ENCODE measurements at places on chromosomes 5 and 9.

DNA sequence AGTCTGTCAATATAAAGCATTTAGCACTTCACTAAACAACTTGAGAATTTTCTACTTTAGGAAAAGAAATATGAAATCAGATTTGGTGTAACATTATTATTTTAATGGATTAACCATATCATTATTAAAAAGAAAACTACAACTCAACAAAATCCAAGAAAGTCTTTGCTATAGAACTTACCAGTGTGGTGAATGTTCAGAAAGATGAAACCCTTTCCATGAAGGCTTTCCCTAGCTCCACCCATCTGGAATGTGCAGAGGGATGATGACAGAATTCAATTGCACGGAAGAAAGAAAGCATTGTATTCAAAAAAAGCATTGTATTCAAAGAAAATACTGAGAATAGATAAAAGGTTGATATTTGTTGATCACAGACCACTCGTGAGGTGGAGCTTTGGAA lies 328.6 kb upstream of the NUDT12 start:
- DNase-seq, result no peak

DNA sequence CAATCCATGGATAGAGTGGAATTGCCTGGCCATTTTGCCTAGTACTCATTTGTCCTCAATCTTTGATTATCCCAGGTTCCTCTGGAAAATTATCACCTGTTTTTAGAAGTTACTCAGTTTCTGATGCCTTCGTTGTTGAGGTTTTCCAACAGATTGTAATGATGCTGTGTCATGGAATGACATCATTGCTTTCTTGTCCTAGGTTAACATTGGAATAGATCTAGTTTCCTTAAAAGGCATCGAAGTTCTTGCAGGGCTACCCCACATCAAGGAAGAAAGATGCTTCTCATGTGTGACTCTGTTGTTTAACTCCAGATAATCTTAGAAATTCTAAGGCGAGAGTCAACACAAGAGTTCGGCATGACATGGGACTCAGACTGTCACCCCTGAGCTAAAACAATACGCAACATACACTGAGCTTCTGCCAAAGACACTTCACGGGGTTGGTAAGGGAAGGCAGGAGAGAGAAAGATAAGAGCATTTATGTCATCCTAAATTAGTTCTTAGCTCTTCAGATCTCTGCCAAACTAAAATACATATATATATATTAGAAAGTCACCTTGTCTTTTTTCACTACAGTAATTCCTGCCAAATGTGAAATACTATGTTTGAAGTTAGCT lies 293.2 kb upstream of the WWC1 start:
- no peak for DNase-seq

DNA sequence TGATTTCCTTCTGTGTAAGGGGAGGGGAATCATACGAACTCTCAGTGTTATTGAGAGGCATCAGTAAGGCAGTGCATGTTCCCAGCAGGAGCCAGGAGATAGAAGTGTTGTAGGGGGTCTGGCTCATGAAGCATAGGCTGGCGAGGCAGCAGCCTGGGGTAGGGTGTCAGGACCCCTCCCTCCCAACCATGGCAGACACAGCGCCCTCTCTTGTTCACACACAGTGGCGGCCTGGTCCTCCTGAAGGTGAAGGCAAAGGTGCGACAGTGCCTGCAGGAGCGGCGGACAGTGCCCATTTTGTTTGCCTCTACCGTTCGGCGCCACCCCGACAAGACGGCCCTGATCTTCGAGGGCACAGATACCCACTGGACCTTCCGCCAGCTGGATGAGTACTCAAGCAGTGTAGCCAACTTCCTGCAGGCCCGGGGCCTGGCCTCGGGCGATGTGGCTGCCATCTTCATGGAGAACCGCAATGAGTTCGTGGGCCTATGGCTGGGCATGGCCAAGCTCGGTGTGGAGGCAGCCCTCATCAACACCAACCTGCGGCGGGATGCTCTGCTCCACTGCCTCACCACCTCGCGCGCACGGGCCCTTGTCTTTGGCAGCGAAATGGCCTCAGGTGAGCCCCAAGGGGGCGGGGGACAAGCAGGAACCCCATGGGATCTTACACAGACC lies 4.7 kb downstream of the SLC27A4 start:
- DNase-seq, result no peak

- no peak for DNase-seq
These were observed 298.6 kb upstream of the SLC24A2 start for GRCh38 chr9:20087481-20087880.

DNA sequence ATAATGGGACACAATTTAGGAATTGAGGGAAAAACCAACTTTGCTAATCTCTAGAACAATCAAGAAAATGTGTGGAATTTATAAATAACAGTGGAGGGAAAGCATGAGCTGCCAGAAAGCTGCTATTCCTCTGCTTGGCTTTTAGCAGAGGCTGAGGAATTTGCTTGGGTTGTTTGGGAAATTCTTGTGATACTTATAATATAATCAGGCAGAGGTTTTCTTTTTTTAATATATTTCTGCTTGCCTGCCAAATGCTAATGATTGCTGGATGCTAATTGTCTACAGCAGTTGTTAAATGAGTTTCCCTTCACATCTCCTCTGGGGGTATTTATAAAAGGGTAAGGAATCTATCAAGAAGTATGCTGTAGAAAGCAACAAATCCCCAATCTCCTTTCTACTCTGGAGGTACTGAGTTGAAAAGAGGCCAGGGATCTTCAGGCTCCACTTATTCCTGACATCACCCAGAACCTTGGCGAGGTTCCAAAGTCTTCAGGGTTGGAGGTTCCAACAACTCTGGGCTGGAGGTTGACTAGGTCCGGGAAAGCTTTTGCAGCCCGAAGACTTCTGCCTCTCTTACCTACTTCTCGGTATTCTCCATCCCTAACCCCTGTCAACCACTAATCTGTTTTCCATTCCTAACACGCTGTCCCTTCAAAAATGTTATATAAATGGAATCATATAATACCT lies 60.4 kb upstream of the TMED7 start:
- DNase-seq, result no peak

GRCh38 chr5:16574789-16575721 lies 41.7 kb downstream of the RETREG1 start:
- no peak for DNase-seq

DNA sequence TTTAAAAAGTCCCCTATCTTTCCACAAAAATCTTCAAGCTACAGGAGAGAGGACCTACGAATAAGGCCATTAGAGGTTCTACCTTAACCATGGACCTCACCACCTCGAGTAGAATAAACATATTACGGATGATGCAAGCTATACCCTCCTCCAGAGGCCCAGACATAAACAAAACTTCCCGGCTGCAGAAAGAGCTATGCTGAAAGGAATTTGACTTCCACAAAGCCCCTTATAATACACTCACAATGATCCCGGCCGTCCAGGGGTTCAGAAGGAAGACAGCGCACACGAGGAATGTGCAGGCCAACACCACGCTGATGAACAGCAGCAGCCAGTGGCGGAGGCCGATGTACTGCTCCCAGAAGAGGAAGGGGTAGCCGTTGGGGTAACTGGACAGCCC lies 59.0 kb downstream of the PTCH1 start:
- DNase-seq, result no peak

GRCh38 chr5:31362529-31362900 lies 169.0 kb downstream of the CDH6 start:
- no peak for DNase-seq

GRCh38 chr5:40066616-40067015 lies 613.1 kb upstream of the PTGER4 start:
- DNase-seq, result no peak

DNA sequence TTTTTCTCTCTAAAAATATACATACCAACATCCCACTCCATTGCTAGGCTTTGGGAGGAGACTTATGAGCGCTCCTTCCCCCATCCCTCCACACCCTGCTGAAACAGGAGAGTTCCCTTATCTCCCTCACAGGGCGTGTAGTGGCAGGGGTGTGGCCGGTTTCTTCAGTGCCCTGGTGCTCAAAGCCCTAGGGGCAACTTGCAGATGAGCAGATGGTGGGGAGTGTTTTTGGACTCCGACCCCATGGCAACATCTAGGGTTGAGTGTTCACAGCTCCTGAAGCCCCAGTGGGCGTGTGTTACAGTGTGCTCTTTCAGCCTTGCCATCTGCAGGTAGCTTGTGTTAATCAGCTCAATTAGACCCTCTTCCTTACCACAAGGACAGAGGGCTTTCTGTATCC lies 409.5 kb downstream of the MAT2B start:
- peak; percentile 75 for DNase-seq

GRCh38 chr5:115941051-115941675 lies 21.1 kb upstream of the LVRN start:
- DNase-seq, result no peak

- no peak for DNase-seq
These were observed 193.3 kb downstream of the PSAT1 start for GRCh38 chr9:78490231-78490630.

DNA sequence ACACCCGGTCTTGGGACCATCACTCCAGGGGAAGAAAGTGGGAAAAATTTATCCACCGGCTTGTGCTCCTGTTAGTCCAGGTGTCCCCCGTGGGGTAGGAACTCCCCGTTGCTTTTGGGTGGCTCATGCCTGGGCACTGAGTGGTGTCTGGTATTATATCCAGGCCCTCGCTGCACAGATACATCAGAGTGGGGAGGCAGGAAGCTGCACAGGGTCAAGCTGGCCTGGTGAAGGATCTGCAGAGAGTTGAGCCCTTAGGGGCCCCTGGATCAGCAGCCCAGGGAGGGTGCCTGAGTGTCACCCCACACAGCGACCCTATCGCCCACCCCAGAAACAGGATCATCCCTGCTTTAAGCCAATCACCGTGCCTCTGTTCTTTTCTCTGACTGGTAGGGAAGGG lies 24.4 kb upstream of the COL5A1 start:
- no peak for DNase-seq

DNA sequence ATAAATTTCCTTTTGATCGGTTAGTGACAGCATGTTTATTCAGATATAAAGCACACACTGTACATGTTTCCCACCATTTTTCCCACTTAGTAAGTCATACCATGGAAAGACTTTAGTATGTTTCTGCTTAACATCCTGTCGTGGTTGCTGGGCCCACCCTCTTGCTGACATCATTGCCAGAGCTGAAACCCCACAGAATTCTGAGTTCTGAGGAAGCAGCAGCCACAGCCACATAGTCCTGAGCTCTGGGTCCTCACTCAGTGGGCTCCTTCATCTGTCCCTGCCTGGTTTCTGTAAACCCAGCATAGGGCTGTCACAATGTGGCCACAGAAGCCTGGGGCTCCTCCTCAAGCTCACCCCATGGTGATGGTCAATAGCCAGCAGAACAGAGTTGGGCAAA lies 441.5 kb downstream of the ENC1 start:
- DNase-seq, result no peak

DNA sequence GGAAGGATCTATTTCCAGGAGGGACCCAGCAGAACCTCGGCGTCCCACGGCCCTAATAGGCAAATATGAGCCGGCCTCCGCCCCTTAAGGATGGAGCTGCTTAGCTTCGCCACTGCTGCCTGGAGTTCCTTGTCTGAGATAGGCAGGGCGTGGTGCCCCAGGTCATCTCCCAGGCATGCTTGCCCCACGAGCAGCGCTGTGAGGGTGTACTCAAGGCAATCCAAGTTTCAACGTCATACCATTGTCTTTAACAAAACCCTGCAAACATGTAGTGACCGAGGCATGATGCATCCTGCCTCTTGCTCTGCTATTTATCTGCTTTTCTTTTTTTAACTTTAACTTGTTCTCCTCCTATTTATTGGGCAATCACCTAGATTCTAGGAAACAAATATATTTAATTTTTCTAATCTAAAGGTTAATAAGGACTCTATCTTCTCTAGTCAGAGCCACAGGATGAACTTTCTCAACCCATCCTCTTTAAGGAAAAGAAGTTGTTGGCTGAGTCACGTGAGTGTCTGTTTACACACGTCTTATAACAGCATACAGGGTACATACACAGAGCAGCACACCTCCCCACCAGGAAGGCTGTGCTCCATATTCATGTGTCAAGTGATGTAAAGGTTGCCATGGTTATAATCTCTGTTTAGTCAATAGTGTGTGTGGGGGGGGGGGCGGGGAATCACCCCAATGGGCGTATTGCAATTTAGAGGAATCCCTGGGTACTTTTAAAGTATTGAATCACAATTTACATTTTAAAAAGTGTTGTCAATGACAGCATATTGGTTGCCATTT lies 27.3 kb upstream of the ZSWIM6 start:
- no peak for DNase-seq

- DNase-seq, result peak; percentile 86
These were observed 191.6 kb upstream of the MSX2 start for GRCh38 chr5:174532455-174533453.

GRCh38 chr9:114771889-114772288 lies 34.0 kb downstream of the TNFSF15 start:
- DNase-seq, result no peak

- DNase-seq, result no peak
These were observed 17.3 kb downstream of the RECK start for GRCh38 chr9:36053971-36054370.

DNA sequence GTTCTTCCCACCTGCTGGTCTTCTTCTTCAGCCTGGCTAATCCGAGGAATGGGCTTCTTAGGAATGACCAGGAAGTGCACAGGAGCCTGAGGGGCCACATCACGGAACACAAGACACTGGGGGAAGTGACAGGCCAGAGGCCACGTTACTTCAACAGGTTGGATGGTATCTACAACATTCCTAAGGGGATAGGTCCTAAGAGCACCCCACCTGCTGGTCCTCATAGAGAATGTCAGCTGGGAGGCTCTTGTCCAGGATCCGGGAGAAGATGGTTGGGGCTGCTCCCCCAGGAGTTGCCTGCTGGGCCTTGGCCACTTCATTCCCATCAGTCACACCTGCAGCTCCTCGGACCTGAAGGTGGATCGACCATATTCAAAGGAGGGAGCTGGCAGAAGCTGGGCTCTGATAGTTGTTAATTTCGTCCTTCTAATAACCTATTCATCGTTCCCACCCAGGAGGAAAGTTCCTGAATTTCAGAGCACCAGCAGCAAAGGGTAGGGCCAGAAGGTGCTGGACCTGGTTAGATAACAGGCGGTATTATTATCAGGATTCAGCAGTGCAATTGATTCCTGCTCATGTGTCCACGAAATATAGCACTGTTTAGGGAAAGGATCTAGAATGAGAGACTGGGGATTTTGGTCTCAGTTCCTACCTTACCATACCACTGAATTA lies 1.3 kb downstream of the HINT2 start:
- DNase-seq, result no peak

DNA sequence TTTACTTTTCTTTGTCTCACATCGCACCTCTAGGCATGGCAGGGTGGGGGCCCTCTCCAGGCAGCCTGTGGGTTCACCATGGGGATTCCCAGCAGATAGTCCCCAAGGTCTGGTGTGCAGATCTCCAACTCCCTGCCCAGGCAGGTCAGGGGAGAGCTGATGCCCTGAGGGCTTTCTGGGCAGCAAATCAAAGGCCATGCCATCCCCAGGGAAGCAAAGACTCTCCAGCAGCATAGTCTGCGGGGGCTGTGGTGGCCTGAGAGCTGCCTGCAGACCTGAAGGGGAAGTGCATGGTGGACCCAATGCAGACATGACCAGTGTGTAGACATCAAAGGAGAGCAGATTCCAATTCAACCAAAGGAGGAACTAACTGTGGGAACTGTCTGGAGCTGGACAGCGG lies 7.7 kb downstream of the NEURL1B start:
- DNase-seq, result peak; percentile 26

- DNase-seq, result no peak
These were observed 107.6 kb upstream of the MPDZ start for GRCh38 chr9:13386935-13387733.

Measured in KBM-7 (cell line).